ENCODE measurements at places on chromosomes 6 and 20. TPM values are rescaled to one million over a fixed set of nuclear protein-coding genes. Genes with fewer than 3 reads are reported as not detected.
A peak's percentile ranks its signal among the peaks of the same experiment; 100 is the strongest.

WFDC10B gene
- not detected for total RNA-seq

DNA sequence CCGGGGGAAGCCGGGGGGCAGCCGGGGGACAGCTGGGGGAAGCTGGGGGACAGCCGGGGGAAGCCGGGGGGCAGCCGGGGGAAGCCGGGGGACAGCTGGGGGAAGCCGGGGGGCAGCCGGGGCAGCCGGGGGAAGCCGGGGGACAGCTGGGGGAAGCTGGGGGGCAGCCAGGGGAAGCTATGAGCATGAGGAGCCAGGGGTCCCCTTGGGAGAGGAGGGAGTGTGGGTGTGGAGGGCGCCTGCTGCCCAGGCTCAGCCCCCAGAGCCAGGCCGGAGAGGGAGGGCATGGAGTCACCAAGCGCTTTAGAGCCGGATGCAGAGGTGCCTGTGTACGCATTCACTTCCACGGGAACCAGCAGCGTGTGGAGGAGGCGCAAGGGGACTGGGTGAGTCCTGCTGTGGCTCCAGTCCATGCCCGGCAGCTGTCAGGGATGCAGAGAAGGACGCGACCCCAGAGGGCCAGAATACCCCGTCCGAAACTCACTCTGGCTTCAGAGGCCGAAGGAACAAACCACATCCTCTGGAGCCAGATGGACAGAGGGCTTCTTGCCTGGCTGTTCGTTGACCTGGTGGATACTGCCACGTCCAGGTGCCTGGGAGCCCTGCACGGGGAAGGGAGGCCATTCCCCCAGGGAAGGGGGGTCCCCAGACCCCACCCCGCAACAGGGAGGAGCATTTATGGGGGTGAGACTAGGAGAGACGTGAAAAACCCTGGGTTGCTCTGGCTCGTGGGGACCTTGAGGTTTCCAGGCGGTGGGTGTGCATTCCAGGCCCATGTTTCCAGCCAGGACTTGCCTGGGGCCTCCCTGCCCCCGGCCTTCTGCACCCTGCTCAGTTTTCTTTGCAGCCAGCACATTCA, 26.5 kb upstream of the DACT2 start:
- no peak for DNase-seq
- no peak overlapping the region for H3K4me3 ChIP-seq
- no peaks in the 10 kb centered on the region for H3K27me3 ChIP-seq
- no peak overlapping the region for H3K27ac ChIP-seq

DNA sequence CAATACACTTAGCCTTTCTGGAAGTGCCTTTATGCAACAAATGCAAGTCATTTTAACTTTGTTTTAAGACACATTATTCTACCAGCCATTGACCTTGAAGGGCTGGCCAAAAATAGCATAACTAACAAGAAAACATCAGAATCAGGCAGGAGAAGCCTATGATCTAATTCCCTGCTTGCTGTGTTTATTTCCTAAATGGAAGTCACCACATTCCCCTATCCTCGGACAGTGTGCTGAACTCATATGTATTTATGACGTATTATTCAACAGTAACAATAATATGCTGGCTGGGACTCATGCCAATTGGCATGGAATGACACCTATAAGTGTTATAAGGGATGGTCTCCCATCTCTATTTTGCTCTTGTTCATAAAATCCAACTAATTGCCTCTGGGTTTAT, 140.7 kb downstream of the MAP3K7 start:
- H3K4me1 ChIP-seq = peaks cover 12% of the 10 kb centered on the region
- H3K36me3 ChIP-seq = no peaks in the 10 kb centered on the region
- H3K27ac ChIP-seq = no peak overlapping the region
- H3K27me3 ChIP-seq = no peaks in the 10 kb centered on the region

FAM217A gene
- total RNA-seq = not detected

DNA sequence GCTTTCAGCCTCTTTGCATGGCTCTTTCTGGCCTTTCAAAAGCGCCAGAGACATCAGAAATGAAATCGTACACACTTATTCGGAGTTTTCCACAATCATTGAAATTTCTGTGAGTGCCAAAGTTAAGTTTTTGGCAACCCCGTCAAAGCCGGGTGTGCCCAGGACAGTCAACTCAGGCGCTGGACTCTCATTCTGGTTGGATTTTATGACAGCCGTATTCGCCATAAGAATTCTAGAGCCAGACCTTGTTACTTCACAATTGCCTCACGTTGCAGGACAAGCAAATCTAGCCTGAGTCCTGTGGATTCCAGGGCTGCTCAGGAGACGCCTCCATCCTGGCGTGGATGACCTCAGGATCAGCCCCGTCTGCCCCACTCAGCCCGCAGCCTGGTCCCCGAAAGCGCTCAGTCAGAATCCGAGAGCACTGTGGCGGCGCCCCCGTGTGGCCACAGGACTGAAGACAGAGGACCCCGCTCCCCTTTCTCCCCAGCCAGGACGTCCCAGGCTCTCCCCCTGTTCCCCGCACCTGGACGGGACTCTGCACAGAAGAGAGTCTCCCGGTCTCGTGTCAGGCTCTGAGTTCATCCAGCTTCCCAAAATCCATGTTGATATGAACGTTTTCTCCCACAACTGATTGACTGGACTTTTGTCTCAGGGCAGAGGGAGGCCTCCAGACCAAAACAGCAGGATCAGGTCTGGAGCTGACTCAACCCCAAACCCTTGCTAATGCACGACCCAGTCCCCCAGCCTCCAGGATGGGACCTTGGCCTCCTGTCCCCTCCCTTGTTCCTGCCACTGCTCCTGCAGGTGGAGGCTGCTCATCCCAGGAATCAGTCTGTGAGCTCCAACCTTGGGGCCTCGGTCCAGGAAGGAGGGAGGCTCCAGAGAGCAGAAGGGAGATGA, 38.2 kb downstream of the MICA start:
- H3K27ac ChIP-seq = no peak overlapping the region
- DNase-seq = peak; percentile 88
- no peaks in the 10 kb centered on the region for H3K27me3 ChIP-seq

GRCh38 chr6:34151321-34152041, 5.6 kb upstream of the GRM4 start:
- H3K4me3 ChIP-seq = no peak overlapping the region
- H3K27ac ChIP-seq = no peak overlapping the region
- no peaks in the 10 kb centered on the region for H3K36me3 ChIP-seq
- no peak for DNase-seq

- H3K27ac ChIP-seq = no peak overlapping the region
- H3K4me3 ChIP-seq = no peak overlapping the region
- H3K27me3 ChIP-seq = no peaks in the 10 kb centered on the region
- H3K4me1 ChIP-seq = no peaks in the 10 kb centered on the region
- no peaks in the 10 kb centered on the region for H3K36me3 ChIP-seq
These were observed 55.1 kb upstream of the ISM1 start for GRCh38 chr20:13166011-13166410.

- no peaks in the 10 kb centered on the region for H3K27me3 ChIP-seq
- peak within 1 kb of the TSS; percentile 5 for H3K4me3 ChIP-seq
These were observed at the start of gene HLA-DPB1 for GRCh38 chr6:33075568-33076405. Gene HLA-DPB1 (plus strand): TSS chr6:33075990. CDS start chr6:33076042, 52 bp downstream.

DSP gene
- 3.9 TPM for total RNA-seq

CHD6 gene
- 66.2 TPM for total RNA-seq

DNA sequence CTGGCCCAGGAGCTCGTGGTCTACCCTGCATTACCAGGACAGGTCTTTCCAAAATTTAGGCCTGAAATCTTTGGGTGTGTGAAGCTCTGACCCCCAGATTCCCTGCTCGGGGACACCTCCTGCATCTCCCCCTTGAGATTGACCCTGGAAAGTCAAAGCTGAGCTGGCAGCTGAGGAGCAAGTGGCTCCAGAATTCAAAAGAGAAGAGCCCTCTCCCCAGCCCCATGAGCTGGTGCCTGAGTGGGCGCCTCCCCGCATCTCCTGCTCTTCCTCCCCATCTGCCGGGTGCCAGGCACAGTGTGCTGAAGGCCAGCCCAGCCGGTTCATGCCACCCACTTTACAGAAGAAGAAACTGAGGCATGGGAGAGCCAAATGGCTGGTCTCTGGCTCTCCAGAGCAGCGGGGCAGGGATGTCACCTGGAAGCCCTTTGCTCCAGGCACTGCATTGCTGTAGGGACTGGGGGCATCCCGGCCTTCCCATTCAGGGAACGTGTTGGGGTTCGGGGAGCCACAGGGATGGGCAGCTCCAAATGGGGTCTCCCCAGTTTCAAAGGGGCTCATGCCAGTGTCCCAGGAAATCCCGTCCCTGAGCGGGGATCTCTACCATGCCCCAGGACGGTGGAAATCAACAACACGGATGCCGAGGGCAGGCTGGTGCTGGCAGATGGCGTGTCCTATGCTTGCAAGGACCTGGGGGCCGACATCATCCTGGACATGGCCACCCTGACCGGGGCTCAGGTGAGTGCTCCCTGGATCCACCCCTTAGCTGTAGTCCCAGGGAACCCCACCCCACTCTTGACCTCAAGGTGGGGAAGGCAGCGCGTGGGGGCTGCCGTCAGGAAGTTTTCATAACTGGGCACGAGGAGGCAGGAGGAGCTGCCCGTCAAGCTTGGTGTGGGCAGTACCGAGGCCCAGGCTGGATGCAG, 20.5 kb downstream of the NPEPL1 start:
- no peaks in the 10 kb centered on the region for H3K4me1 ChIP-seq
- H3K4me3 ChIP-seq = no peak overlapping the region
- H3K27ac ChIP-seq = no peak overlapping the region
- H3K36me3 ChIP-seq = no peaks in the 10 kb centered on the region
- no peak for DNase-seq

- DNase-seq = no peak
- no peaks in the 10 kb centered on the region for H3K27me3 ChIP-seq
- H3K27ac ChIP-seq = no peak overlapping the region
- H3K4me3 ChIP-seq = no peak overlapping the region
These were observed 136.4 kb upstream of the PLCB4 start for GRCh38 chr20:8932192-8933165.

- no peak overlapping the region for H3K4me3 ChIP-seq
- no peak overlapping the region for H3K27ac ChIP-seq
- no peak for DNase-seq
- H3K36me3 ChIP-seq = no peaks in the 10 kb centered on the region
These were observed 8.0 kb downstream of the BIRC7 start for GRCh38 chr20:63243604-63244247.

GRCh38 chr20:39429726-39430125, 467.6 kb downstream of the DHX35 start:
- no peaks in the 10 kb centered on the region for H3K27me3 ChIP-seq
- DNase-seq = no peak
- no peak overlapping the region for H3K4me3 ChIP-seq
- no peak overlapping the region for H3K27ac ChIP-seq

- no peak overlapping the region for H3K27ac ChIP-seq
- no peaks in the 10 kb centered on the region for H3K27me3 ChIP-seq
- H3K4me3 ChIP-seq = no peak overlapping the region
- H3K36me3 ChIP-seq = no peaks in the 10 kb centered on the region
- no peak for DNase-seq
These were observed 279.6 kb upstream of the PRDM1 start for GRCh38 chr6:105806486-105806920.

KCNB1 gene
- 0.58 TPM for total RNA-seq

DNA sequence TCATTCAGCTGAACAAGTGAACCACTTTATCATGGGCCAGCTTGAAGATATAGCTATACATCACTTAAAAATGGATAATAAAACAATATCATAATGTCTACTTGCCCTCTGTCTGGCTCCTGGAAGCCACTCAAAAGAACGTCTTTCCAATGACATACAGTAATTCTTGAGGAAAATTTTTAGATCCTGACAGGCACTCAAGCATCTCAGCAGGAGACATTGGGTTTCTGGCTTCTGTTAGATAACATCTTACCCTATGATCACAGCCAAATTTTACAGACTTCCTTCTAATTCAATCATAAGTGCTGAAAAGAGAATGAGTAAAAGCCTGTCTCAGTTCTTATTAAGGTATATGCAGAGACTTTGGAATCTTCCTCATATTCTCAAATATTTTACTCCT, 330 bp downstream of the CGA start:
- no peaks in the 10 kb centered on the region for H3K4me1 ChIP-seq
- no peaks in the 10 kb centered on the region for H3K36me3 ChIP-seq
- no peak overlapping the region for H3K4me3 ChIP-seq
- no peak overlapping the region for H3K27ac ChIP-seq
- no peak for DNase-seq

- no peak for DNase-seq
- no peaks in the 10 kb centered on the region for H3K27me3 ChIP-seq
- no peak overlapping the region for H3K4me3 ChIP-seq
- no peak overlapping the region for H3K27ac ChIP-seq
These were observed 67.8 kb downstream of the MMS22L start for GRCh38 chr6:97215157-97215769.

- DNase-seq = no peak
- H3K36me3 ChIP-seq = no peaks in the 10 kb centered on the region
- no peaks in the 10 kb centered on the region for H3K27me3 ChIP-seq
These were observed 106.8 kb downstream of the PDE10A start for GRCh38 chr6:165556116-165556843.

DNA sequence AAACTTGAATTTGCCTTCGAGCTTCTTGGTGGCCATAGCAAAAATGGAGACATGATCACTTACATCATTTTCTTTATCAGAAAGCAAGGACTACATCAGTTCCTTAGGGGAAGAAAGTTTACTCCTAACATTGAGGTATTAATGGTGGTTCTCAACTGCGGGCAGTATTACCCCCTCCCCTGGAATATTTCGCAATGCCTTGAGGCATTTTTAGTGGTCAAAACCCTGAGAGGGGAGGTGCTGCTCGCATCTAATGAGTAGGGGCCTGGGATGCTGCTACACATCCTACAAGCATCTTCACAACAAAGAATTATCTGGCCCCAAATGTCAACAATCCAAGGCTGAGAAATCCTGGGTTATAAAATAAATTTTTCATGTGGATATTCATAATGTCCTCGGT, 222.2 kb upstream of the TSHZ2 start:
- H3K4me3 ChIP-seq = no peak overlapping the region
- no peaks in the 10 kb centered on the region for H3K27me3 ChIP-seq
- DNase-seq = no peak
- H3K4me1 ChIP-seq = no peaks in the 10 kb centered on the region
- no peak overlapping the region for H3K27ac ChIP-seq
- H3K36me3 ChIP-seq = no peaks in the 10 kb centered on the region

GRCh38 chr6:157981132-157981394, 600 bp upstream of the SYNJ2 start:
- peak overlapping the region; percentile 35 for H3K27ac ChIP-seq
- no peaks in the 10 kb centered on the region for H3K36me3 ChIP-seq
- H3K27me3 ChIP-seq = no peaks in the 10 kb centered on the region
- no peaks in the 10 kb centered on the region for H3K4me1 ChIP-seq
- H3K4me3 ChIP-seq = peak overlapping the region; percentile 62

DNA sequence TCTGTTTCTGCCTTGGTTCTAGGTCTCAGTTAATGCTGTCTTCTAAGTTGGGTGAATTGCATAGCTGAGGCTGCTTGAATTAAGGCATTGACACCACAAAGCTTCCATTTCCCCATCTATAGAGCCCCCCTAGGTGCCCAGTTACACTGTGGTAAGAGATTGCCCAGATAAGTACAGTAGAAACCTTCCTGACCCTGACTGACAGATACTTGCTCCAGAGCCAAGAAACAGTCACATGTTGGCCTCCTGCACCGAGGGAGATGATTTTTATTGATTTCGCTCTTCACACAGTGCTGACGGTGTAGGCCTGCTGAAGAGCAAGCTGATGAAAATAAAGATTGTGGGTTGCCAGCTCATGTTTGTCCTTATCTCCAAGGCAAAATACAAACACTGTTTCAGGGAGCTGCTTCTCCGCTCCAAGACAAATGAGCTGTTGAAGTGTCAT, 67.9 kb downstream of the TRMT11 start:
- H3K27ac ChIP-seq = no peak overlapping the region
- H3K27me3 ChIP-seq = no peaks in the 10 kb centered on the region
- H3K4me3 ChIP-seq = no peak overlapping the region
- no peak for DNase-seq
- no peaks in the 10 kb centered on the region for H3K4me1 ChIP-seq

- peak overlapping the region; percentile 36 for H3K4me3 ChIP-seq
- no peak for DNase-seq
- H3K4me1 ChIP-seq = no peaks in the 10 kb centered on the region
- no peak overlapping the region for H3K27ac ChIP-seq
These were observed 1.2 kb downstream of the EYA2 start for GRCh38 chr20:46895906-46896242.

GNAS-AS1 gene
- not detected for total RNA-seq
